ENCODE measurements at places on chromosomes 4 and X. TPM values are rescaled to one million over a fixed set of nuclear protein-coding genes. Genes with fewer than 3 reads are reported as not detected.

The GAB1 gene
- 27.5 TPM for total RNA-seq

The NAT8L gene
- total RNA-seq: 0.11 TPM

The ATXN3L gene
- not detected for total RNA-seq

The FAM149A gene
- 13.6 TPM for total RNA-seq

The GPR173 gene
- total RNA-seq: 2.8 TPM

The PPP1R2C gene
- total RNA-seq: not detected

The SUPT20HL2 gene
- not detected for total RNA-seq

The DCAF12L2 gene
- total RNA-seq: 0.11 TPM

The TMEM271 gene
- not detected for total RNA-seq

The DIPK2B gene
- total RNA-seq: not detected

The TGIF2LX gene
- total RNA-seq: not detected
